ENCODE measurements at places on chromosomes 16 and 17.

- no peak for DNase-seq
Measured at GRCh38 chr16:67100569-67101310, 9.0 kb upstream of the PHAF1 start.

DNA sequence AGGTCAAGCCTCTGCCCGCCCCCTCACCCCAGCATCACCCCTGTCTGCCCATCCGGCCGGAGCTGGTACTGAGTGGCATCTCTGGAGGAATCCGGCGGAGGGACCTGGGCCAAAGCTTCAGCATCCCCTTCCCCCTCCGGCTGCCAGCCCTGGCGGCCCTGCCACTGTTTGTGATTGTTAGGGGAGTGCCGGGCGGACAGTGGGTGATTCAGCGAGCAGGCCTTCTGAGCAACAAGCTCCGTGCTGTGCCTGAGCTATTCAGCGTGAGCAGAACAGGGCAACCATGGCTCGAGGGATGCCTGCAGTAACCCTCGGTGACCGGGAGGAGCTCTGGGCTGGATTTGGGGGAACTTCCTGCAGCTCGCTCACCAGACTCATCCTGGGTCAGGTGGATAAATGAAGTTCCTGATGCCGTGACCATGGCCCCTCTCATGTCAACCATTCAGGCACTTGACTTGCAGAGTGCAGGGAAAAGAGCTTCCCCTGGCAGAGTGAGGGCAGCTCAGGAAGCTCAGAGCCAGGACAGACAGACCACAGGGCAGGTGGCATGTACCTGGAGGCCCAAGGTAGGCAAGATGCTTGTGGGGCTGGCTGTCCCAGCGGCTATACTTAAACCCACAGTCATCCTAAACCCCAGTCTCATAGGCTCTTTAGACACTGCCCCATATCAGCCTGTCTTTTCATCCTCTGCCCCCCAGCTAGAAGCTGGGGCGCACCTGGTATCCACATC lies 24.3 kb upstream of the MLKL start:
- DNase-seq = no peak

DNA sequence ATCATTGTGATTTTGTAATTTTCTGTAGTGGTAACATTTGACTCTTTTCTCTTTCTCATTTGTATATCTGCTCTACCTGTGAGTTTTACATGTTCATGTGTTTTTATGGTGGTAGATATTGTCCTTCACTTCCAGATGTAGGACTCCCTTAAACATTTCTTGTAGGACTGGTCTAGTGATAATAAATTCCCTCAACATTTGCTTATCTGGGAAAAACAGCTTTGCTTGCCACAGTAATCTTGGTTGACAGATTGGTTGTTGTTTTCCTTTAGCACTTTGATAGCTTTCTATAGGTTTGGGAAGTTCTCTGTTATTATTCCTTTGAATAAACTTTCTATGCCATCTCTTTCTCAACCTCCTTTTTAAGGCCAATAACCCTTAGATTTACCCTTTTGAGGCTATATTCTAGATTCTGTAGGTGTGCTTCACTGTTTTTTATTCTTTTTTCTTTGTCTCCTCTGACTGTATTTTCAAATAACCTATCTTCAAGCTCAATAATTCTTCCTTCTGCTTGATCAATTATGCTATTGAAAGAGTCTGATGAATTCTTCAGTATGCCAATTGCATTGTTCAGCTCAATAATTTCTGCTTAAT lies 32.1 kb upstream of the GINS3 start:
- DNase-seq = no peak

GRCh38 chr16:57297856-57298255 lies 13.4 kb upstream of the PLLP start:
- DNase-seq = peak; percentile 61

DNA sequence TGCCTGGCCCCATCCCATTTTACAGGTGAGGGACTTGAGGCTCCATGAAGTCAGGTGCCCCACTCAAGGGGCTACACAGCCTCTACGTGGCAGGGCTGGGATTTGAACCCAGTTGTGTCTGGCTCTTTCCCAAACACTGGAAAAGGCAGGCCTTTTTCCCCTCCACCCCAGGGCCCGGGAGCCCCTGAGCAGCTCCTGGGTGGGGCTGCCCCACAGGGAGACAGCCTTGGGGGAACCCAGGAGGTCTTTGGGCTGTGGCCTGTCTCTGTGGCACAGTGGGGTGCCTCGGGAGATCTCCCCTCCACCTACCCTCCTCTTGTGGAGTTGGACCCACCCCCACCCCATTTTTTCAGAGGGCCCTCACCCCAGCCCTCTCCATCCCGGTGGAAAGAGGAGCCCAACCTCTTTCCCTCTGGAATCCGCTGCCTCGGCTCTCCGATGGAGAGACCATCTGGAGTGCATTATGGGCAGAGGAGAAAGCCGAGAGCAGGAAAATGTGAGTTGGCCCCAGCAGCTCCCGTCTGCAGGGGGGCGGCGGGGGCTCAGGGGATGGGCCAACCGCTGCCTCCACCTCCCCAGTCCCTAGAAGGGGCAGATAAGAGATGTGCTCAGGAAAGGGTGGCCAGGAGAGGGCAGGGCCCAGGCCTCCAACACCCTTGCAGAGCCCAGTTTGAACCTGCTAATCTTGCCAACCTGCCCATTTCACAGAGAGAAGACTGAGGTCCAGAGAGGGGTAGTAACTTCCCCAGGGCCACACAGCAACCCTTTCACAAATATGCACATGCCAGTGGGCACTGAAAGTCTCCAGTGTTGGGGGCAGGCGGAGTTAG lies 15.4 kb upstream of the TMEM92 start:
- DNase-seq = no peak

DNA sequence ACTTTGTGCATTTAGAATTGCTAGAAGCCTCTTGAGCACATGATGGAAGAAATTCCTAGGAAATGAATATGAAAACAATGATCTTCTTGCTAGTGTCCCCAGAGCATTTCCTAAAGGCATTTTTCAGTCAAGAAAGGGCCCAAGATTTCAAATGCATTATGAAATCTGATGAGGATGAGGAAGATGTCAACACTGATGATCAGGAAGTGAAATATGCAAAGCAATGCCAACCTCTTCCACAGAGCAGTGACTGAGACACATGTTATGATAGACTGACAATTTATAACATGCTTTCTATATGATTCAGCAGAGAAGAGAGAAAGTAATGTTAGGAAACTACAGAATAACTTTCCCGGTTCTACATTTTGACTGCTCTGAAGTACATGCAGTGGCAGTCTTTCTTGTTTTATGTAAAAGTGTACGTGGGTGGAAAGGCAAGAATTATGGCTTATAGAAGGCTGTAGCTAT lies 859.1 kb upstream of the GOT2 start:
- no peak for DNase-seq

DNA sequence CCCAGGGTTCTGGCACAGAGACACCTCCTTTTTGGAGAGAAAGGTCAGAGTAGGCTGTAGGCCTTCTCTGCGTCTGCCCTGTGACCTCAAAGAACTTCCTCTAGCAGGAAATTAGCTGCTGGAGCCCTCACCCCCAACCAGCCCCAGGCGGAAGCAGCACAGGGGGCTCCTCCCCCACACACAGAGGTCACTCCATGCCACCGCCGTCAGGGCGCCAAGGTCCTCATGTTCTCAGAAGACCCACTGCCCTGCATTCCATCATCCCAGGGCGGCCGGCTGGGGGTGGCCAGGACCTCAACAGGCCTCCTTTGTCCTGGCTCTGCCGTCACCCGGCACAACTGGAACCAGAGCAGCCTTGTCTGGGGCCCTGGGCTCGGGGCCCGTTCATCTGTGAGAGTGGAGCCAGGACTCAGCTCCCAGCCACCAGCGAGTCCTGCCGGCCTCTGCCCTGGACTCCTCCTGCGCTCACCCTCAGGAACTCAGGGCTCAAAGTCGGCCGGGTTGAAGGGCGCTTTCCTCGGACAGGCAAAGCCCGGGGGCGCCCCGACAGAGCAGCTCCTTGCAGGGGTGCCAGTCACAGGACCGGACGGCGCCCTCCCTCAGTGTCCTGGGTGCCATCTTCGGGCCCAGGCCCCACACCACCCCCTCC lies 1.2 kb downstream of the TMC6 start:
- DNase-seq = peak; percentile 77

- no peak for DNase-seq
Measured at GRCh38 chr17:4642286-4642685, 808 bp upstream of the ALOX15 start.
